Esophagus squamous epithelium (tissue), 5 donors: ENCODE measurements at places on chromosomes 13 and 19.
A peak's percentile ranks its signal among the peaks of the same experiment; 100 is the strongest.

DNA sequence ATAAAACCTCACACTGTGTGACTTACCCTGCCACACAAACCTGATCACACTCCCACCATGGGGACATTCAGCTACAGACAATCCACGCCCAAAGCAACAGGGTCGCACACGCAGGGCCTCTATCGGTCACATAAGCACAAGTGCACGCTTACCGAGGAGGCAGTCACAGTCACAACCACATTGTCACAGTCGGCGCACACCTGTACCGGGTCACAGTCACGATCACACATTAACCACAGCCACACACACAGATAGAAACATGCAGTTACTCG lies 579 bp downstream of the ZNF566 start:
- DNase-seq, result no peak
- H3K27me3 ChIP-seq, result no peaks in the 10 kb centered on the region
- H3K27ac ChIP-seq, result peak overlapping the region; percentile 99
- no peaks in the 10 kb centered on the region for H3K4me1 ChIP-seq

DNA sequence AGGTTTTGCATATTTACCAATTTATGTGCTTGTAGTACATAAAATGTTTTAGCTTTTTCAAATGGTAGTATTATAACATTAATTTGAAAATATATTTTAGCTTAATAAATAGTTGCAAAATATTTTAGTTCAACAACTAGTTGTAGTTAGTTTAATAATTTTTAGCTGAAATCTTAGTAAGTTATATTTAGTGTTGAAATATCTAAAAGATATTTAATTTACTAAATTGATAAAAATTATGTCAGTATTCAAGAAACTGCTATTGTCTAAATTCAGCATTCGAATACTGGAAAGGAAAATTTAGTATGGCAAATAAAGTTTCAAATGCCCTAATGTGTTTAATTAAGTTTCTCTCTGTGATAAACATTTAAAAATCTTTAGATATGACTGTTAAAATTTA lies 754.5 kb upstream of the MIR17HG start:
- H3K36me3 ChIP-seq, result no peaks in the 10 kb centered on the region
- no peaks in the 10 kb centered on the region for H3K4me1 ChIP-seq
- H3K4me3 ChIP-seq, result no peak overlapping the region
- no peaks in the 10 kb centered on the region for H3K27me3 ChIP-seq
- no peak for DNase-seq
- no peak overlapping the region for H3K27ac ChIP-seq

- no peak overlapping the region for H3K4me3 ChIP-seq
- no peaks in the 10 kb centered on the region for H3K27me3 ChIP-seq
- DNase-seq, result no peak
- H3K4me1 ChIP-seq, result no peaks in the 10 kb centered on the region
Measured at GRCh38 chr19:6173190-6173589, 37.7 kb downstream of the ACSBG2 start.

GRCh38 chr13:23558675-23559536 lies 11.3 kb upstream of the TNFRSF19 start:
- peak overlapping the region; percentile 79 for H3K27ac ChIP-seq
- no peaks in the 10 kb centered on the region for H3K4me1 ChIP-seq
- H3K4me3 ChIP-seq, result peak overlapping the region; percentile 52
- no peak for DNase-seq

DNA sequence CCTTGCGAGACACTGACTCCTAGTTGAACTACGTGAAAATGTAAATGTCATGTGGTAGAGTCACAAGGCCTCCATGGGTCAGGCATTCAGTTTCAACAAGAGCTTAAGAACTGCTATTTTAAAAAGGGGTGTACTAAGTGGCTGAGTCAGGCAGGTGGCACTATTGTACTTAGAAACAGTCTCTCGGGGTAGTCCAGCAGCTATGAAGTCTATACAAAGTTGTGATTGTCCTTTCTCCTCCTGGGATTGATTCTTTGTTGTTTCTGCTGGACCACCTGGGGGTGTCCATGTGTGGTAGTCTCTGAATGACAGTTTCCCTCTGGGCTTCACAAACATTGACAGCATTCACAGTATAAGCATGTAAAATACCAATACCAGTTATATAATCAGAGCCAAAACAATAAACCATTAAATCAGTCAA lies 33.0 kb downstream of the UGGT2 start:
- DNase-seq, result no peak
- no peaks in the 10 kb centered on the region for H3K4me1 ChIP-seq
- H3K27me3 ChIP-seq, result no peaks in the 10 kb centered on the region
- H3K36me3 ChIP-seq, result no peaks in the 10 kb centered on the region
- no peak overlapping the region for H3K27ac ChIP-seq

GRCh38 chr13:84925443-84925842 lies 873.8 kb downstream of the SLITRK6 start:
- no peak for DNase-seq
- no peak overlapping the region for H3K27ac ChIP-seq
- no peaks in the 10 kb centered on the region for H3K27me3 ChIP-seq
